Ovary (tissue), 10 donors: ENCODE measurements at places on chromosomes 7 and 10. TPM values are rescaled to one million over a fixed set of nuclear protein-coding genes. Genes with fewer than 3 reads are reported as not detected.

Gene FAM131B
- total RNA-seq = 0.99 TPM

GRCh38 chr7:71626206-71626605 is 494.3 kb downstream of the GALNT17 start:
- DNase-seq = no peak

DNA sequence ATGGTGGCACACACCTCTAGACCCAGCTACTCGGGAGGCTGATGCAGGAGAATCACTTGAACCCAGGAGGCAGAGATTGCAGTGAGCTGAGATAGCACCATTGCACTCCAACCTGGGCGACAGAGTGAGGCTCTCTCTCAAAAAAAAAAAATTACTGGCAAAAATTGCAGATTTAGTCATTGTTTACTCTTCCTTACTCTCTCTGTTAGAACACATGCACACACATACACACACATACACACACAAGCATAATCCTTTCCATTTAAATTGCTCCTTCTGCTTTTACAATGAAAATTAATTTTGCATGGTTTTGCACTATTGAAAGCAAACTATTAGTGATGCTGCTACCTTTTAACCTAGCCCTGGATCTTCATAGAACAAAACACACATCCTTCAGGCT is 15.4 kb upstream of the UCN3 start:
- no peak for DNase-seq

DNA sequence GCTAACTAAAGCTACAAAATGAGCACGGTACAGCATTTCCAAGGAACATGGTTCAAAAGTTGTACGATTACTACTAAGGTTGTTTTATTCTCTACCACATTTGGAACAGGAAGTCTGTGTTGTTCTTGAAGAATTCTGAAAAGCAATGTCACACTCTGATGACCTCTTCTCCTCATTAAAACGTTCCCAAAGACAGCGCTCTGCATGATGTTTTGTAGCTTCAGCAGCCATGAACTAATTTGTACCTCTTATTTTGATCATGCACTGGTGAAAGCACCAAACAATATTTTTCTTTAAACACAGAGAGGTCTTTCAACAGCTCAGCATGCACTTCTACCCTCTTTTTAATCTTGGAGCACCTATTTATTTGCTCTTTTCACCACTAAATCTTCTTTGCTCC is 75.0 kb upstream of the TES start:
- DNase-seq = no peak

Gene IGF2BP3
- total RNA-seq = not detected

GRCh38 chr10:44567471-44567870 is 182.6 kb upstream of the CXCL12 start:
- no peak for DNase-seq

DNA sequence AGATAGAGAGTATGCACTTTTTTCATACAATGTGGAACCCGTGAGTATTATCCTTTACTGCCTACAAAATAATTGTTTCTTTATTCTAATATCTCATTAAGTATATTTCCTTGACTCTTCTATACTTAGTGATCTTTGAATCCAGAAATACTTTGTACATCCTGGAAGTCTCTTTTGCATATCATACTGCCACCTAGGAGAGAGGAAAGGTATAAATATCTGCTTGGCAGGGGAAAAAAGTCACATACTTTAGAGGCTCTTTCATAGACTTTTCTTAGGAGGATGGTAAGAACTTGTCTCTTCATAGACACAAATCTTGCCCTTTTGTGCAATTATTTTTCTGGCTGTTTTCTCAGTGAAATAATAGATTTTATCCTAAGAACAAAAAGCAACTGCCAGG is 436.0 kb downstream of the PAXIP1 start:
- DNase-seq = no peak

DNA sequence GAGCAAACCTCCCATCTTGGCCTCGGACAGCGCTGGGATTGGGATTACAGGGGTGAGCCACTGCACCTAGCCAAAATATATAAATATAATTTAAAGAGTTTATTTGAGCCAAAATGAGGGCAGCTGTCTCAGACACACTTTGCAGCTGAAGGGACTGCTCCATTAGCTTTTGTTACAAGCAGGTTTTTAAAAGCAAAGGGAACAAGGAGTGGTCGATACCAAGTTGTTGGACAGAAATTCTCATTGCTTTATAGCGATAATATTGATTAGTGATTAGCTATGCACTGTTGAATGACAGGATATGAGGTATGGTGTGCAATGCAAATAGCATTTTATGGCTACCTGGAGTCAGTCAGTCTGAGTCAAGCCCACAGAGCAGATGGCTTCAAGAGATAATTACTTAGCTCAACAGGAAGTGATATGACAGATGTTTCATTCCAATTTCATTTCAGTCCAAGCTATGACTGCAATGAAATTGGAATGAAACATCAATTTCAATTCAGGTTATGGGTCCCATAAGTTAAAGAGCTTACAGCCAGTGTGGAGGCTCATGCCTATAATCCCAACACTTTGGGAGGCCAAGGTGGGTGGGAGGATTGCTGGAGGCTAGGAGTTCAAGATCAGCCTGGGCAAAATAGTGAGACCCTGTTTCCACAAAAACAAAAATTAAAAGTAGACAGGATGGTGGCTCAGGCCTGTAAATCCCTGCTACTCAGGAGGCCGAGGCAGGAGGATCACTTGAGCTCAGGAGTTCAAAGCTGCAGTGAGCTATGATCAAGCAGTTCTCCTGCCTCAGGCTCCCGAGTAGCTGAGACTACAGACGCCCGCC is 23.1 kb downstream of the TYW1 start:
- no peak for DNase-seq

DNA sequence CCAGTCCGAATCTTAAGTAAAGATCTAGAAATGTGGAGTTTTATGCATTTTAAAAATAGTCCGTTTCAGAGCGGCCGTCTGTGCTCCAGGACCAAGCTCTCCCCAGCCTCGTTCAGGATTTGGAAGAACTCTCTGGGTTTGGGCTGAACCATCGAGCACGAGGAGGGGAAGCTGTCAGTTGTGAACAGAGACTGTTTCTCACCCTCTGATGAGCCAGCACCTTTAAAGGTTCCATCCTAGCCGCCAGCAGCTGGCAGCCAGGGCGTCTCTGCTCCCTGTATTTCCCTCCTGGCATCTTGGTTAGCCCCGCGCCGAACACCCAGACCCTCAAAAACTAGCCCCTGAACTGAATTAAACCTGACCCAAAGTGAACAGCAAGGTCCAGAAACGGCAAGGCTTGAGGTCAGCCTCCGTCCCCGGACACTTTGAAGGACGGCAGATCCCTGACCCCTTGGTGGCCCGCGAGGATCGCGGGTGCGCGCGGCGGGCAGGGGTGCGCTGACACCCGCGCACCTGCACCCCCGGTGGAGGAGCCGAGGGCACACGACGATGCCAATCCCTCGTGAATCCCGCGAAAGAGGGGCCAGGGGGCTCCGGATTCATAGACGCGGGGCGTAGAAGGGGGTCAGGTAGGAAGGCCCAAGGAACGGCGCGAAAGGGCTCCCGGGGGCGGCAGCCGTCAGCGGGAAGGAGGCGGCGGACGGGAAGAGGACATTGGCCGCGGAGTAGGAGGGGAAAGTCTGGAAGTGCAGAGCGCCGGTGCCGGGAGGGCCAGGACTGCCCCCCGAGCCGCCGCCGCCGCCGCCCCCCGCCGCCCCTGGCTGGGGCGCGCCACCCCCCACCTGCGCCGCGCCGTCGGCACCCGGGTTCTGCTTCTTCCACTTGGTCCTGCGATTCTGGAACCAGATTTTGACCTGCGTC is 2.7 kb downstream of the NKX1-2 start:
- DNase-seq = no peak
